ENCODE measurements at places on chromosomes 5 and 9. TPM values are rescaled to one million over a fixed set of nuclear protein-coding genes. Genes with fewer than 3 reads are reported as not detected.

- DNase-seq: no peak
Observed at GRCh38 chr5:128121651-128122050, 38.1 kb downstream of the SLC12A2 start.

DNA sequence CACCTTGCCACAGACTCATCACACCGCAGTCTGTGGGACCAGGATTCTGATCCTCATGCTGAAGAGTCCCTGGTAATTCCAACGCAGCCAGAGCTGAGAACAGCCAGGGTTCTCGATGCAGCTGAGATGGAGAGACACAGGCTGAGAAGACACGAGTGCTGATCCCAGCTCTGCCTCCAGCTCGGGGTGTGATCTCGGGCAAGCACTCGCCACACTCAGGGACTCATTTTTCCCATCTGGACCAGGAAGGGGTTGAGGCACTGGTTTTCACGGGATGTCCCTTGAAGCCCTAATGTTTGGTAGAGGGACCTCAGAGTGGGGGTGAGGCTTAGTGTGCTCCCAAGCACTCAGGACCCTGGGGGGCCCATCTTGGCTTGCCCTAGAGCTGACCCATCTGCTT lies 200.4 kb downstream of the CDK5RAP2 start:
- no peak for DNase-seq

DNA sequence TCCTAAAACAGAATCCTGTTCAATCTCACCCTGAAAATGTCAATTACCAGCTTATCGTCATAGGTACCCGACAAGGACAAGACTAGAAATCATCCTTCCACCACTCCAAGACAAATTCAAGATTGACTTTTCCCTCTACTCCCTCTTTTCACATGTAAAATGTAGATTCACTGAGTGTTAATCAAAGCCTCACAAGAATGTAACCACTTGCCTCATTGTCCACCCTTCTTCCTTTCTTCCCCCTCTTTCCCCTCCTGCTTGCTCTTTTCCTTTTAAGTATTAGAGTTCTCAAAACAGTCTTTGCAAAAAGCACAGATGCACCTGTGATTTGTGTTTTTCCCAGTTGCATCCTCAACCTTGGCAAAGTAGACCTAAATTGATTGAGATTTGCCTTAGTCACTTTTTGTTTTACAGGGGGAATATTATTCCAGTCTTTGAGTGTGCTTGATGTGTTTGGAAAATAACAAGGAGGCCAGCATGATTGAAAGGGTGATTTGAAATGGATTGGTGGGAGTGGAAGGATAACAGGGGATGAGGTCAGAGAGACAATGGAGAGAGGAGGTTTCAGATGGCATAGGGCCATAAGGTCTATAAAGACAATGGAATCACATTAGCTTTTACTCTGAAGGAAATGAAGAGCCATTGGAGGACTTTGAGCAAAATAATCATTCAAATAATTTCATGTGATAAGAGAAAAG lies 231.3 kb upstream of the TYRP1 start:
- DNase-seq: no peak

GRCh38 chr5:9239626-9240025 lies 306.2 kb downstream of the SEMA5A start:
- no peak for DNase-seq

GRCh38 chr5:69029292-69029691 lies 64.5 kb upstream of the SLC30A5 start:
- no peak for DNase-seq

DNA sequence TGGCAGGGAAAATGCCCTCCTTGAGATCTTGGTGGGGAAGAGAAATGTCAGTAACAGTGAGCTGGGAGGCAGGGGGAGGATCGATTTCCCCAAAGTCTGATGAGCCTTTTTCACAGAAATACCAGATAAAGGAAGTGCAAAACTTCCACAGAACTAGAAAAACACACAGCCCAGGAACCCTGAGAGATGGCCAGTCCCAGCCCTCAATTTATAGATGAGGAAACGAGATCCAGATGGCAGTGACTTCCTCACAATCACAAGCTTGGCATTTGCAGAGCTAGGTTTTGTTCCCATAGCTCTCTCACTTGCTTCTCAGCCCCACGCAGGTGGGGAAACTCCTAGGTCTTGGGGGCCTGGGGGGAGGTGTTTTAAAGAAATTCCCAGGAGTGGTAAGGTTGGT lies 3.8 kb upstream of the GGTA1 start:
- no peak for DNase-seq

- DNase-seq: no peak
Observed at GRCh38 chr5:132688536-132689339, 14.9 kb downstream of the IL4 start.

- DNase-seq: no peak
Observed at GRCh38 chr9:20837166-20837565, 153.1 kb downstream of the FOCAD start.

OR1Q1 gene
- total RNA-seq: not detected

SLC34A1 gene
- not detected for total RNA-seq

DNA sequence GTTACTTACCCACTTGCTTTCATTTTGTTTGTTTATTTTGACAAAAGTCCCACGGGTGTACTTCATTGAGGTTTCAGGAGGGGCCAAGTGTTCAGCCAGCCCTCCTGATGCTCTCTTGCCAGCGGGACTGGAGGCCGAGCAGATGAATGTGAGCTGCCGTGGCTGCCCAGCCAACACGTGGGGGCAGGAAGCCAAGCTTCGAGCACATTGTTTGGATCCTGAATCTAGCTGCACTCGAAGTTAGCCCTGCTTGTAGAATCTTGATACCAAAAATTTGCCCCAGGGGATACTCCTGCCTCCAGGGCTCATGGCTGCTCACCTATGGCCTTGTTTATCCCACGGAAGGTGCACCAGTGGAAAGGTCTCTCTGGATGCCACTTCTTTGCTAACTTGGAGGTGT lies 49.3 kb downstream of the RASGEF1C start:
- DNase-seq: no peak

DNA sequence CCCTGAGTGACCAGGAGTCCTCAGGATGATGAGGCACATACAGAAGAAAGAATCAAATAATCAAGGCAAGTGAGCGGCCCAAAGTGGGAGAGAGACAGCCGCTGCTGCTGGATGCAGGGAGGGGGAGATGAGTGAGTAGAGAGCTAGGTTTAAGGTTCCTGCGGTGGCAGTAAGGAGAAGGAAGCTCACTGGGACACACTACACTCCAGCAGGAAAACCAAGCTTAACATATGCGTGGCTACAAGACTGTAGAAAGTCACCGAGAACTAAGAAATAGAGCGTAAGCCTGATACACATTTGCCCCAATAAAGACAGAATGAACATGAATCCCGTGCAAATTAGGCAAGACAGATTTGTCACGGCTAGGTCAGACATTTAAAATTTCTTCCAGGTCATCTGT lies 470.2 kb downstream of the KDM4C start:
- DNase-seq: no peak

SLC6A18 gene
- total RNA-seq: not detected

TXNDC8 gene
- not detected for total RNA-seq

DNA sequence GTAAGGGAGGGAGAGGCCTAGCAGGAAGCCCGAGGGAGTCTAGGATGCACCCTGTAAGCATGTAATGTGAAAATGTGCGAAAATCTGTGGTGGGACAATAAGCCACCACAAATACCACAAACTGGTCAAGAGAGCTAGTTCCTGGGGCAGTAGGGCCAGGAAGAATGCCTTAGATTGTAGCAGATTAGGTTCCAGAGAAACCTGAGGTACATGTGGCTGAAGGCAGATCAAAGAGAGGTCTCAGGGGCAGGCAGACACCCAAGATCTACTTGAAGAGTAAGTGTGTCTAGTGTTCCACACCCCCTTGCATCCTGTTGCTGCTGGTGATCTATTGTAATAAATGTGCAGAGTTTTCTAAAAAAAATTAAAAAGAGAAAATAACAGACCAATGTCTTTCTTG lies 1677.3 kb upstream of the CDH6 start:
- no peak for DNase-seq

- DNase-seq: no peak
Observed at GRCh38 chr5:19728571-19728970, 259.4 kb downstream of the CDH18 start.

DNA sequence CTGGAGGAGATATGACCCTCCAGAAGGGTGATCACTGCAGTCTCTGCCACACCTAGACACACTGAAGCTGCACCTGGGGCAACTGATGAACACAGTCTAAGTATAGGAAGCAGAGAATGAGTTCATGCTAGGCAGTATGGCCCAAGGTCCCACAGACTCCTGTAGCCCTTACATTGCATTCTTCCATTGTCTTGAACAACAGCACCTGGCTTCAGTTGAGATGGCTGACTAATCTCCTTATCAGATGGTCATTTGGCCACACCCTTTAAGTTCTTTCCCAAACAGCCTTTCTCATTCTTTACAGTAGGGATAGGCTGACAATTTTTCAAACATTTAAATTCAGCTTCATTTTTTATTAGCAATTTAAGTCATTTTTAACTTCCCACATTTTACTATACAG lies 23.1 kb downstream of the CENPK start:
- no peak for DNase-seq

GRCh38 chr9:110555551-110556331 lies 23.8 kb downstream of the SVEP1 start:
- no peak for DNase-seq

GRCh38 chr9:134891713-134892112 lies 11.1 kb downstream of the FCN2 start:
- DNase-seq: no peak

AHRR gene
- total RNA-seq: 0.45 TPM

- DNase-seq: no peak
Observed at GRCh38 chr5:22852807-22853660, at the start of gene CDH12. Gene CDH12 (minus strand): TSS chr5:22853344.

- no peak for DNase-seq
Observed at GRCh38 chr9:123614306-123615263, 258.6 kb downstream of the CRB2 start.

- no peak for DNase-seq
Observed at GRCh38 chr9:3756071-3756470, 230.3 kb upstream of the RFX3 start.

TMEM174 gene
- not detected for total RNA-seq

All from CD4-positive, alpha-beta T cell (primary cell).